Bladder microvascular endothelial cell (primary cell): ENCODE measurements at places on chromosomes 3 and 15. TPM values are rescaled to one million over a fixed set of nuclear protein-coding genes. Genes with fewer than 3 reads are reported as not detected.

The GPR149 gene
- total RNA-seq = not detected in 2 replicates

The TICRR gene
- 4.0 and 5.0 TPM in 2 replicates for total RNA-seq

The NOX5 gene
- under 0.01 TPM in 1 of 2 replicates, not detected in the other for total RNA-seq

The WDR72 gene
- total RNA-seq = not detected in 2 replicates

The KBTBD8 gene
- 2.1 and 3.0 TPM in 2 replicates for total RNA-seq

The PODXL2 gene
- 1.1 and 5.3 TPM in 2 replicates for total RNA-seq

The PCOLCE2 gene
- total RNA-seq = 0.49 and 0.50 TPM in 2 replicates

The RTP3 gene
- total RNA-seq = not detected in 2 replicates

The OSTN gene
- total RNA-seq = 0.49 TPM in 1 of 2 replicates, not detected in the other

The SLC9C1 gene
- 0.13 TPM in 1 of 2 replicates, not detected in the other for total RNA-seq

The CD80 gene
- 0.06 TPM in 1 of 2 replicates, not detected in the other for total RNA-seq

The MEIS2 gene
- total RNA-seq = 9.7 and 23.3 TPM in 2 replicates

The UNC13C gene
- not detected in 2 replicates for total RNA-seq

The OCA2 gene
- not detected in 2 replicates for total RNA-seq

The ZNF620 gene
- total RNA-seq = 2.8 and 7.2 TPM in 2 replicates

The LIPH gene
- 0.19 TPM in 1 of 2 replicates, not detected in the other for total RNA-seq

The SMARCC1 gene
- 18.6 and 48.6 TPM in 2 replicates for total RNA-seq

The AHSG gene
- not detected in 2 replicates for total RNA-seq

The NXPE3 gene
- total RNA-seq = 5.0 and 9.9 TPM in 2 replicates

The TRH gene
- total RNA-seq = not detected in 2 replicates

The KNG1 gene
- not detected in 2 replicates for total RNA-seq

The PLSCR4 gene
- 40.0 and 693 TPM in 2 replicates for total RNA-seq
